ENCODE measurements at places on chromosomes 12 and 14.

DNA sequence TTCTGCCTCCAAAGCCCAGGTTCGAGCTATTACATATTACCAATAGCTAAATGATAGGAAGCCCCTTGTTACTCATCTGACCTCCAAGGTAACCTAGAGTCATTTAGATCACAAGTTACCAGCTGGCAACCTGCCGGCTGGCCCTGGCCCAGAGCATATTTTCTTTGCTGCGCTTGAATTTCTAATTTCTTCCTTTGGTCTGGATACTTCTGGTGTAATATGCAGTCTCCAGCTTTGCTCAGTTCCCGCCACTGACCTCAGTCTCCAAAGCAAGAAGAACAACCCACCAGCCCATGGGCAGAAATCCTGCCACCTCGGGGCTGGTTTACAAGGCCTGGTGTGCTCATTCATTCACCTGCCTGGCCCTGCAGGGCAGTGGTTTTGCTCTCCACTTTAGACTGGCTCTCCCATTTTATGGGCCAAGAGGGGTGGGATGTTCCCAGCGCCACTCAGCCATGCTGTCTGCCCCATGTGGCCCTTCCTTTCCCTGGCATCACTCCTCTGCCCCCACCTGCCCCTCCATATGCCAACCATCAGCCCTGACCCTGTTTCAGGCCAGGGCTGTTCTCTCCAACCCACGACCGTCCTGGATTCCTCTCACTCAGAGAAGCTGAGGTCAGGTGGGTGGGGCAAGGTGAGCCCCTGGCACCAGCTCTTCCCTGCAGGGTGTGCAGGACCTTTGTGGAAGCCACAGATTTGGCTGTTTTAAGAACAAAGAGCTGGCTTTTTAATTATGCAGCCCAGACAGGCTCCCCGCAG, 76.0 kb downstream of the PRIMA1 start:
- no peak for DNase-seq

DNA sequence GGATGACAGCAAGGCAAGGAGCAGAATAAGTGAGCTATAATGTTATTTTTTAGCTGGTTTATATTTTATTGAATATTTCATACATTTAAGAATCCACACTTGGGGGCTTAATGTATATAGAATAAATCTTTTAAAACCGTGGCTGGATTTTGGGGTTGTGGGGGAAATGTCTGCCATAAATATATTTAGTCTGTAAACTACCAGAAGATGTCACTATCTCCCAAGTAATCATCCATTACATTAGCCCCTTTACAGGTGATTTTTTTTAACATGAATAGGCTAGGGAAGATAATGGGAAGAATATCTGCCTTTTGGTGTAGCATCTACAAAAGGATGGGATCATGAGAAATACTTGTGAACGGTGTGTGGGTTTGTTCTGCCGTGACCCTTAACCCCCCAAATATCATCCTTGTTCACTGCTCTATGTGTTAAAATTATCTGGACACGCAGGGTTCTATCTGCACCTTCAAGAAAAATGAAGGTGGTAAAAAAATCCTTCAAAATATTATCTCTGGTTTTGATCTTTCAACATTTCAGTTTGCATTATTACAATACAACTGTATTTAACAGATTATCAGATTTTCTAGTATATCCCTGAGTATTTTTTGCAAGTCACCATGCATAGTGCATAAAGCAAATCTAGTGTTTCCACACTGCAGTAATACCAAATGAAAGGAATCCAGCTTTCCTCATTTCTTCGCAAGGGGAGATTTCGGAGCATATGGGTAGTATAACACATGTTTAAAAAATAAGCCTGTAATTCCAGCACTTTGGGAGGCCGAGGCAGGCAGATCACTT, 8.0 kb upstream of the SLC17A8 start:
- peak; percentile 10 for DNase-seq

DNA sequence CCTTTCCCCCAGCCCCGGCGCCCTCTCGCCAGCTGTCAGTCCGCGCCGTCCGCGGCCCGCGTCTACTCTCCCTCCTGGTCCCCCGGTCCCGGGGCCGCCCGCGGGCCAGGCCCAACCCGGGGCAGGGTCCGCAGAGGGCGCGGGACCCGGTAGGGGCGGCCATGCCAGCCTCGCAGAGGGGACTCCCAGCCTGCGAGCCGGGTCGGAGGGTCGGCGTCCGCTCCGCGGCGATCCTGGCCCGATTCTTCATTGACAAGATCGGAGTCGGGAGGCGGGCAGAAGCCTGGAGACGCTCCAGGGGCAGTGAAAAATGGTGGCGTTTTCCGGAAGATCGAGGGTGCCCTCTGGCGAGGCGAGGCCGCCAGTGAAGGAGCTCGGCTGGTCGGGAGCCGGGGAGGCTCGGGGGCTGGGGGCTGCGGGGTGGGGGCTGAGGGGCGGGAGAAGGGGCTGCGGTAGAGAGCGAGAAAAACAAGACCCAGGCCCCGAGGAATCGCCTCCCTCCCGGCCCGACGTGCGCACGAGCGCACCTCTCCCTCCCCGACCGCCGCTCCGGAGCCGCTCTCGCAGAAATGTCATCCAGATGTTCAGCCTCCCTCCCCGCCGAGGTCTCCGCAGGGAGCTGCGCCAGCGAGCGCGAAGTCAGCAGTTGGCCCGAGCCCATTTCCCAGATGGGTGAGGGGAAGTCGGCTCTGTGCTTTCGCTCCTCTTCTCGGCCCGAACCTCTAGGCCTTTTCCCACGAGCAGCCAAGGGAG, 647 bp upstream of the TGFB3 start:
- no peak for DNase-seq

DNA sequence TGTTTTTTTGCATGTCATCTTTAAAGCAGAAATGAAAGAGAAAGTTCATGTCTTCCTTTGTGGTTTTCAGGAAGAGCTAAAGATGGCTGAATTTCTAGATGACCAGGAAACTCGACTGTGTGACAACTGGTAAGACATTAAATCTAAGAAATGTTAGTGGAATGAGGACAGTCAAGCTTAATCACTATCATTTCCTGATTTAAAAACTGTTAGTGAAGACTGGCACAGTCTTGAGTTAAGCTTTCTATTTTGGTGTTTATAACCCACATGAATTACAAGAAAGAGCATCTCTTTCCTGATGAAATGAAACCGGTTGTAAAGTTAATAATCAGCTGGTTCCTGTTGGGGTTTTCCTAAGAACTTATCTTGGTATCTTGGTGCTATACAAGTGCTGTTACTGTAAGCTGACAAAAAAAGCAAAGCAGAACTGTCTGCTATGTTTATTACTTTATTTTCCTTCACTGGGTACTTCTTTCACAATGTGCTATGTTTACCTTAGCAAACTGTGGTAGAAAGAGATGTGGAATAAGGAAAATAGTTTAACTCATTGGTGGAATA, 5.2 kb downstream of the TRAFD1 start:
- DNase-seq, result no peak

GRCh38 chr14:35047976-35048513, 2.0 kb downstream of the FAM177A1 start:
- DNase-seq, result no peak

- no peak for DNase-seq
These were observed 9.4 kb downstream of the HPD start for GRCh38 chr12:121849211-121849610.

DNA sequence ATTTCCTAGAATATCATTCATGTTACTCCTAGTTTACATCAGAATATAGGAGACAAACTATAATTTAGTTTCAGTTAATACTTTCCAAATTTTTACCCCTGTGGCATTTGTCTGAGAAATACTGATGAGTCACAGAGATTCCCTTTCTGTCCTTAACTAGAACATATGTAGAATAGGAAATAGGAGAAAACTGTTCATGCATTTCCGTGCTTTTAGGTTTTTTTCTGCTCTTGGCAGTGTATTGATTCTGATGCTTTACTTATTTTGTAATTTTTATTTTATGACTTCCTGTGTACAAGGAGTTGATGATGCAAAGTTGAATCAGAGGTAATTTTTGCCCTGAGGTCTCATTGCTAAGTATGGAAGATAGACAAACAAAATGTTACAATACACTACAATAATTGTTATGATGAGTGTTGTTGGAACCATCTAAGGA, 23.0 kb downstream of the MNAT1 start:
- DNase-seq, result peak; percentile 33

- DNase-seq, result no peak
These were observed 159.5 kb downstream of the ETV6 start for GRCh38 chr12:11808931-11809330.

GRCh38 chr12:559906-560455, 100.2 kb downstream of the B4GALNT3 start:
- DNase-seq, result no peak

DNA sequence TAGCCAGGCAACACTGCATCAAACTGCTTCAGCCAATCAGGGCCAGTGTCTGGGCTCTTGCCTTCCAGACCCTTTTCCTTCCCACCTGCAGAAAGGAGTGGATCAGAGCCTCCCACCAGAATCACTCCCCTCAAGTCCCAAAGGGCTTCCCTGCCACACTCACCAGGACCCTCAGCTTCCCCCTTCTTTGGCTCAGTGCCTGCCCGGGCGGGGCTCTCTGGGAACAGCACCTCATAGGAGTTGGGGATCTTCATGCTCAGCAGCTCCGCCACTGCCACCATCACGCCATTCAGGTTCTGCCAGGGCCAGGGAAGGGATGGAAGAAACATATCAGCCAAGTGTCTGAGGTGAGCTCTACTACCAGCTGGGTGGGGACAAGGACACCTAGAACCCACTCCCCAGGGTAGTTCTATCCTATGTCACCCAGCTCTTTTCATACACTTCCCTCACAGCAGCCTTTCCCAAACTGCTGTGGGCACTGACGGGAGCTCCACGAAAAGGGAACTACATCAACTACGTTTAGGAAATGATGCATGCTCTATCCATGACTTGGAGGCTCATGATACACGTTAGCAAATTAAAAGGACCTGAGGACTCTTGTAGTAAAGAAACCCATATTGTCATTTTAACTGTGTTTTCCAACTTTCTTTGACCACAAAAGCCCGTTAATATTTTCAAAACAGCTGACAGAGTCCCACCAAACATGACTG, 9.4 kb upstream of the PRKAG1 start:
- no peak for DNase-seq

- DNase-seq, result no peak
These were observed 114.9 kb upstream of the PWP1 start for GRCh38 chr12:107570721-107571120.

DNA sequence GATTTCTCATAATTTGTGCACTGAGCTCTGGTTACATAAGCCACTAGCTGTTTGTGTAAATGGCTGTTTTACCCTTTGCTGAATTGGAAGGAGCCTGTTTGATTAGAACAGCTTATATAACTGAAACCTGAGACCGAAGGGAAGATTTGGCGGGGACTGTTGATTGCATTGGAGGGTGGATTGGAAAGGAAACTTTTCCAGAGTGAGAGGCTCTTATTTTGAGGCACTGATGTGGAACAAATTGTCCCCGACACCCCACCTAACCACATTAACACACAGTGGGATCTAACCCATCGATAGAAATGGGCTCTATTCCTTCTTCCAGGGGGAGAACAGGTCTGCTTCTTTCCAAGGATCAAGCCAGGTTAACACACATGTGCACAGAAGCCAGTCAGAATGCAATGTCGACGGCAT, 51.7 kb downstream of the TMEM30B start:
- DNase-seq, result no peak

DNA sequence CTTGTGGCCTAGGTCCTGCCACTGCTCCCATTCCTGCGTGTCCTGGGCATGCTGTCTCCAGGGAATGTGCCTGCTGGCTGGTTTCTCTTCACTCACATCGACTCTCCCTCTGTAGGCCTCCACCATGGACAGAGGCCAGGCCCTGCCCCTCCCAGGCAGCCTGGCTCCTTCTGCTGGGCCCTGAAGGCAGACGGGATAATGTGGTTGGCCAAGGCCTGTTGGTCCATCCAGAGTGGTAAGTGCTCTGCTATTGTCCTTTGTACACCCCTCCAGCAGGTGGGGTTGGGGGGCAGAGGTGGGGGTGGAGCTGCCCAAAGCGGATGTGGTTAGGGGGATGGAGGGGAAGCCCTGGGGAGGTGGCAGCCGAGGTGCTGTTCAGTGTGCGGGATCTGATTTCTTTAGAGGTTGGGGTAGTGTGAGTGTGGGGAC, 9.5 kb upstream of the NR4A1 start:
- DNase-seq, result no peak

- no peak for DNase-seq
These were observed 99.2 kb downstream of the PIWIL1 start for GRCh38 chr12:130436741-130437501.

DNA sequence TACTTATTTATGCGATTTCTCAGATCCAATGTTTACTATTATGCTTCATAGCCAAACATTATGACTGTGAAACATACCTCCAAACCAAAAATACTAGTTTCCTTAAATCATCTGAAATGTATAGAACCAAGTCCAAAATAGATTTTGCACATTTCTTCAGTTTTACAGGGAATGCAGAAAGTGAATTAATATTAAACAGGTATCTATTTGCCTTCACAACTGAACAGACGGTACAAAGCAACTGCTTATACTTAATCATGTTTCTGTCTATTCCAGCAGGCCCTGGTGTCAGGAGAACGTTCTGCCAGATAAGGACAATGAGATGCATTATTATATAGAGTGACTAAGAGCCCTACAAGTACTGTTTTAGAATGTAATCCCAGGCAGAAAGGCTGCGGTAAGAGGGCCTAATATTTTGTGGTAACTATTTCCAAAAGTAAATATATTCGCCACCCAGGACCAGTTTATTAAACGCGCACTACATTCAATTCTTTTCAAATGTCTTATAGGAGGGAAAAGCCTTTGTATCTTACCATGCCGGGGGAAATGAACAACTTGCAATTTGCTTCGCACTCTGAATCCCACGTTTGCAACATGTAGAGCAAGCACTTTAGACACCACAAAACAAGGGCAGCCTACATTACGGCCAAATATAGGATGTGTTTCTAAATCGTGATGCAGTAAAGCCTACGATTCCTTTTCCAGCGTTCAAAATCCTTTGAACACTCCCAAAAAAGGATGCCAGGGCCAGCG, 1.5 kb downstream of the CORO1C start:
- DNase-seq, result no peak

- DNase-seq, result no peak
These were observed 147.7 kb downstream of the CALM1 start for GRCh38 chr14:90544566-90544965.
